Caki2 (cell line): ENCODE measurements at places on chromosomes 7 and 10. TPM values are rescaled to one million over a fixed set of nuclear protein-coding genes. Genes with fewer than 3 reads are reported as not detected.
A peak's percentile ranks its signal among the peaks of the same experiment; 100 is the strongest.

GRCh38 chr10:26543567-26544306 is 105.6 kb downstream of the APBB1IP start:
- DNase-seq: no peak

- no peak for DNase-seq
Measured at GRCh38 chr10:340646-341045, 205.4 kb downstream of the ZMYND11 start.

GRCh38 chr10:34816501-34817002 is 1.5 kb upstream of the PARD3 start:
- DNase-seq: no peak

GRCh38 chr7:87564296-87564963 is 36.3 kb downstream of the ABCB1 start:
- peak; percentile 46 for DNase-seq

Gene NKX1-2
- total RNA-seq: not detected in 2 replicates

Gene GIMAP6
- not detected in 2 replicates for total RNA-seq
